ENCODE measurements at places on chromosomes 12 and 14.

- DNase-seq, result no peak
Measured at GRCh38 chr12:102462386-102462785, 18.0 kb downstream of the IGF1 start.

DNA sequence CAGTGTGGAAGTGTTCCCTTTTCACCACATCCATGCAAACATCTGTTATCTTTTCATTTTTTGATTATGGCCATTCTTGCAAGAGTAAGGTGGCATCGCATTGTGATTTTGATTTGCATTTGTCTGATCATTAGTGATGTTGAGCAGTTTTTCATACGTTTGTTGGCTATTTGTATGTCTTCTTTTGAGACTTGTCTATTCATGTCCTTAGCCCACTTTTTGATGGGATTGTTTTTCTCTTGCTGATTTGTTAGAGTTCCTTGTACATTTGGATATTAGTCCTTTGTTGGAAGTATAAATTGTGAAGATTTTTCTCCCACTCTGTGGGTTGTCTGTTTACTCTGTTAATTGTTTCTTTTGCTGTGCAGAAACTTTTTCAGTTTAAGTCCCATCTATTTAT is 244.5 kb upstream of the PRICKLE1 start:
- DNase-seq, result no peak

GRCh38 chr12:119134284-119135072 is 44.3 kb upstream of the HSPB8 start:
- DNase-seq, result no peak

GRCh38 chr14:89121968-89122620 is 294.9 kb downstream of the FOXN3 start:
- peak; percentile 83 for DNase-seq

DNA sequence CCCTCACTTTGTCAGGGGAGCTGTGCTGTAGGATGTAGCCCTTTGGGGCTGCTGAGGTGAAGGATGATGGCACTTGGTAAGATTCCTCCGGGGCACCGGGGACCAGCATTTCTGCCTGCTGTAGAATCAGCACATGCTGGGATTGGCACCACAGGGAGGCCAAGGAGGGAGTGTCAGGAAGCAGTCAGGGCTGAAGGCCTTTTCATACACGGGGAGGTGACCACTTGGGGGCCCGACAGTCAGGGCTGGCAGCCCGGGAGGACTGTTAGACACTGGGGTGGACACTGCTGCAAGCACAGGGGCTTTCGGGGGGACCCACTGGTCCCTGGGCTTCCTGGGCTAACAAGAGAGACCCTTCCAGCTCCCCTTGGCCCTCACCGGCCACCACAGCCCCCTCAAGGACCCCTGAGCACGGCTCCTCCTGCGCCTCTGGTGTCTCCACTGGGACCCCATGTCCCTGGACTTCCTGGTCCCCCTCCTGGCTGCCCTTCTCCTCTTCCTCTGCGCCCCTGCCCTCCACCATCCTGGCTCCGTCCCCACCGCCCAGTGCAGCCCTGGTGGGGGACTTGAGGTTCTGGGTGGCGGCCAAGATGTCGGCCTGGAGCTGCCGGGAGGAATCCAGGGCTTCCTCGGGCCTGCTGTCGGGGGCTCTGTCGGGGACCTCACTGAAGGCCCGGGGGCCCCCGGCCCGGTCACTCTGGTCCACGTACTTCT is 6.5 kb downstream of the TMEM119 start:
- DNase-seq, result no peak

DNA sequence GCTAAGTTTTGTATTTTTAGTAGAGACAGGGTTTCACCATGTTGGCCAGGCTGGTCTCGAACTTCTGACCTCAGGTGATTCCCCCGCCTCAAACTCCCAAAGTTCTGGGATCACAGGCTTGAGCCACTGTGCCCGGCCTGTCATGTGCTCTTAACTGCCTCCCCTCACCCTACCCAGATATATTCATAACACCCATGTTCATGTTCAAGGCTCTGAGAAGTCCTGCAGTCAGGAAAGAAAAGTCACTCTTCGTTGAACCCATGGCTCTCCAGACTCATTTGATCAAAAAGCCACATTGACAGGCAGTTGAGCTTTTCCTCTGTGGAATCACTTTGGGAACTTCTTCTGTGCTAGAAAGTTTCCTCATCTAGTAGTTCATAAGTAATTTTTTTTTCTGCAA is 545.5 kb upstream of the TBX3 start:
- DNase-seq, result no peak

- peak; percentile 89 for DNase-seq
Measured at GRCh38 chr14:56660677-56661389, 81.2 kb downstream of the TMEM260 start.

- no peak for DNase-seq
Measured at GRCh38 chr14:42715316-42715715, 1108.6 kb downstream of the LRFN5 start.

DNA sequence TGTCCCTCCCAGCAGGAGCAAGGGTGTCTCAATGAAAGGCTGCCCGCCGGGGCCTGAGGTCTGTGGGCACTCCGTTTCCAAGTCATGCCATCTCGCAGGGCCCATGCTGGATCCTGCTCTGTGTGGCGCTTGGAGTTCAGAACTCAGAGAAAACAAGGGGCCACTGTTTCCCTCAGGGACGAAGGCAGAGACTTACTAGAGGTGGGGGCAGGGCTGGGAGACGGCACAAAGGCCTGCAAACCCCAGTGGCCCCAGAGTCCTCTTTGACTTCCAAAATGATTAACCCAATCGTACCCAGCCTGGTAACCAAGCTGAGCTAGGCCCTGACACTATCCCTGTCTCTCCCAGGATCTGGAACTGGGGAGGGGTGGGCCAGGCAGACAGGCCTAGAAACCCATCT is 95.8 kb downstream of the ITPK1 start:
- no peak for DNase-seq

DNA sequence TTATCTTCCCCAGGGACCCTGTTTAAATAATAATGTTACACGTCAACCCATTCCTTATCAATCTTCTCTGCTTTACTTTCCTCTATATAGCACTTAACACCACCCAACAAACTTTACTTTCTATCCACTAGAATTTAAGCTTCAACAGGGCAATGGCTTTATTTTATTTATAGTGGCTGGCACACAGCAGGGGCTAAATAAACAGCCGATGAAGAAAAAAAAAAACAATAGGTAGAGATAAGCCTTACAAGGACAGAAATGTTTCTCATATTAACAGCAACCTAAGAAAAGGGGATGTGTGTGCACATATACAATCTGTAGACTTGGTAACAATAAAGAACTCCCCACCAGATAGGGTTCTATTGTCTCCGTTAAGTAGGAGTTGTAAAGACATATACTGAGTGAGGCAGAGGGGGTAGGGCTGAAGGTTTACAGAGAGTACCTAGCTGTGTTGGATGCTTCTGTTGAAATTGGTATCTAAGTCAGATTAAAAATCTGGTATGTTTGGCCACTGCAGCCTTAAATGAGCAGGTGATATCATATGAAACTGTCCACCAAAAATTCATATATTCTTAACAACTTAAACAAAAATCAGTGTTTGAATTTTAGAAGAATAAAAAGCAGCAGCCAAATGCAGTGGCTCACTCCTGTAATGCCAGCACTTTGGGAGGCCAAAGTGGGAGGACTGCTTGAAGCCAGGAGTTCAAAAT is 24.7 kb upstream of the AP4S1 start:
- peak; percentile 2 for DNase-seq

- no peak for DNase-seq
Measured at GRCh38 chr14:88856786-88857366, 32.4 kb downstream of the TTC8 start.

DNA sequence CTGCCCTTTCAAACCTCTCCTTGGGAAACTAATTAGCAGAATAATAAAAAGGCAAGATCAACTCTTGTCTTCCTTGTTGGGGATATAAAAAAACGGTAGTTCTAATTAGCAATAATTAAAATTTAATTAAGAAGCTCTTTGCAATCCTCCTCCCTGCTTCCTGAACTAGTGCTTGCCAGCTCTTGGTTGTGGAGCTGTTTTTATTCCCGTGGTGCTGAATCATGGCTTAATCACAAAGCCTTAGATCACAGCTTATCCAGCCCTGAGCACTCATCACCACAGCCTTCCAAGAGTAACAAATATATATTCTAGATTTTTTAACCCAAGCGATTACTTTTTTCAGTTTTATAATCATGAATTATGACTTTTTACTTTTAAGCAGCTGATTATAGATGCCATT is 63.2 kb upstream of the INSM2 start:
- DNase-seq, result no peak

- DNase-seq, result no peak
Measured at GRCh38 chr12:4250691-4251090, 22.9 kb upstream of the CCND2 start.

- DNase-seq, result no peak
Measured at GRCh38 chr12:14239350-14239934, 126.0 kb upstream of the ATF7IP start.

DNA sequence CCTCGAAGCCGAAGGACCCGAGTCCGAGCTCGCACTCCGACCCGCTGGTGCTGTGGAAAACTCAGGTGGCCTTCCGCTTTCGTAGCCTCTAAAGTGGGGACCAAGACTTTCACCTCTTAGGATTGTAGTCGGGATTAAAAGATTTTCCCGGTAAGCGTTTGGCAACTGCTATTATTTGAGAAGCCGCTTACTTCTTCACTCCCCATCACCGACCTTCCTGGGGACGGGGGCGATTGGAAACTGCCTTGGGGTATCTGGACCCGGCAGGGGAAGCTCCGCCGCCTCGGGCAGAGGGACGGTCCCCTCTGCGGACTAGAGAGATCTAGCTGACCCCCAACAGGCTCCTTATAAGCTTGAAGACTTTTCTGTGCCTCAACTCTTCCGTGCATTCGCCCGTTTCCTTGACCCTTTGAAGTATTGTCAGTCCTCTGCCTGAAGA is 659 bp downstream of the TRAFD1 start:
- no peak for DNase-seq

DNA sequence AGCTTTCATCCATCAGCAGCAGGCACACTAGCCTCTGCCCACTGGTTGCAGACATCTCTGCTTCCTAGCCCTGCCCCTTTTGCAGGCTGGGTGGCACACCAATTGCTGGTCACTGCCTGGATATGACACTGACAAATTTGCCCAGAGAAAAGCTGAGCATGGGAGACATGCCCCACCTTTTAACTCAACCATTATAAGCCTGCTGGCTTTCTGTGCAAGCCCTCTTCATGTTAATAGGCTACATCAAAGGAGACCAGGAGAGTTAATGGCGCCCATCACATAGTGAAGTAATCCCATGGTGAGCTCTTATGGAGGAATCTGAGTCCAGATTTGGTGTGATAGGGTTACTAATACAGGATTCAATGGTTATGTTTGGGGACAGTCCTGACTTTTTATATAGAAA is 139.2 kb downstream of the KICS2 start:
- DNase-seq, result no peak

DNA sequence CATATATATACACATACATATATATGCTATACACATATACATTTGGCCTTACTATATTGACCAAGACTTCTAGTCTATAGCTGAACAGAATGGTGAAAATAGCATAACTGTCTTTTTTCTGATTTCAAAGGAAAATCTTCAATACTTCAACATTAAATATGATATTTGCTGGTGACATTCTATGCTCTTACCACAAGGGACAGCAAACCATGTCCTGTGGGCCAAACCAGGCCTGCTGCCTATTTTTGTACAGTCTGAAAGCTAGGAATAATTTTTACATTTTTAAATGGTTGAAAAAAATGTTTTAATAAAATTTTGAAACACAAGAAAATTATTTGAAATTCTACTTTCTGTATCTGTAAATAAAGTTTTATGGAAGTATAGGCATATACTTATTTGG is 63.6 kb downstream of the EML5 start:
- no peak for DNase-seq

DNA sequence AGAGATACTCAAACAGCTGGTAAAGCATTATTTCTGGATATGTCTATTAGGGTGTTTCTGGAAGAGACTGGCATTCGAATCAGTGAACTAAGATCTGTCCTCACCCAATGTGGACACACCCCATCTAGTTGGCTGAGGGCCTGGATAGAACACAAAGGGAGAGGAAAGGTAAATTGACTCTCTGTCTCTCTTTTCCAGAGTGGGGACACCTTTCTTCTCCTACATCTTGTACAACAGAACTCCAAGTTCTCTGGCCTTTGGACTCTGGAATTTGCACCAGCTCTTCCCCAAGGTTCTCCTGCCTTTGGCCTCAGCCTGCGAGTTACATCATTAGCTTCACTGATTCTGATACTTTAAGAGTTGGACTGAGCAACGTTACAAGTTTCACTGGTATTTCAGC is 1253.9 kb downstream of the SLC16A7 start:
- no peak for DNase-seq

DNA sequence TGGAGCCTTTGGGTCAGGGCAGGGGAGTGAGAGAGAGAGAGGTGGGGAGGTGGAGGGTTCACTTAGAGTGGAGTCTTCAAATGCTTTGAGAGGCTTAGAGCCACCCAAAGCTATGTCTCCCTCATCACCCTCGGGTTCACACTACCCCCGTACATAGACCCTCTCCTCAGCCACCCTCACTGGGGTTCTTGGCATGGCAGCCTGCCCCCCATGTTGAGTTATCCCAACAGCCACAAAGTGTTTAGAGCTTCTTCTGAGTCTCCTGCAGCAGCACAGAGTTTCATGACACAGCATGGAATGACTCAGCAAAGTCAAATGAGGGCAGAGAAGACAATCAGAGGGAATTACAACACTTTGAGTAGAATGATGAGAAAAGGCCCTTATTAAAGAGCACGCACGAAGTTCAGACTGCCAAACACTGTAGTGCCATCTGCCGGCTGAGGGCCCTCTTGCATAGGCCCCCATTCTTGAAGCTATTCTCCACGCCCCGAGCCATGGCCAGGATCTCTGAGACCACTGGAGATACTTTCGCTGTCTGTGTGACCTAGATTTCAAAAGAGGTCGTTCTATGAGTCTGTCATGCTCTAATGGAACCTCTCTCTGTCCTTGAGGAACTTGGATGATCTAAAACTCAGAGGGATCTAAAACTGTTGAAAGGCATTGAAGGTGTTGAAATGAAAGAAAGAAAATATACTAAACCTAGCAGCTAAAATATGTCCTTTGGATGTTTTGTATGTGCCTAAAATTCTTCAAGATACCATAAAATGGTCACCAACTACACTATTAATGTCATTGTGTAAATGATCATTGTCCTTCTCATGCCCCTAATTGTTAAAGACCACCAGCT is 221.9 kb downstream of the PELI2 start:
- peak; percentile 79 for DNase-seq

DNA sequence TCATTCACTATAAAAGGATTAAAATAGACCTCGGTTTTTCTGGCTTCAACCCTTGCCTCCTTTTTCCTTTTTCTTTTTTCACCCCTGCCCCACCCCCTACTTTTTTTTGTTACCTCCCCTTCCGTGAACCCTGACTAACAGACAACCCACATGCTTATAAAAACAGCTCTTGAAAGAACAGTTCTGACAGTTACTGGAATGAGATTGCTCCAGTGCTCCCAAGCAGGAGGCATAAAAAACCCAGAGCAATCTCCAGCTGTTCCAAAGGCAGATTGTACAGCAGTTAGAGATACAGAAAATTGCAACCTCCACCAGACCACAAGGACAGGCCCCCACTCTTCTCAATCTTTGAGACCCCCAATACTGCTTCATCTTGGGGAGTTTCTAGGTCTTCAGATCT is 29.9 kb upstream of the TMEM260 start:
- DNase-seq, result no peak
